ENCODE measurements at places on chromosomes 1 and 21. TPM values are rescaled to one million over a fixed set of nuclear protein-coding genes. Genes with fewer than 3 reads are reported as not detected.

GRCh38 chr1:213997038-213997771 lies 9.4 kb downstream of the PROX1 start:
- H3K27me3 ChIP-seq: no peaks in the 10 kb centered on the region
- H3K4me3 ChIP-seq: no peak overlapping the region
- peaks cover 32% of the 10 kb centered on the region for H3K36me3 ChIP-seq
- H3K27ac ChIP-seq: no peak overlapping the region
- DNase-seq: no peak
- H3K4me1 ChIP-seq: no peaks in the 10 kb centered on the region

GRCh38 chr21:39535646-39536437 lies 76.9 kb upstream of the B3GALT5 start:
- H3K4me3 ChIP-seq: no peak overlapping the region
- no peak overlapping the region for H3K27ac ChIP-seq
- no peaks in the 10 kb centered on the region for H3K4me1 ChIP-seq
- no peaks in the 10 kb centered on the region for H3K27me3 ChIP-seq
- DNase-seq: no peak

- peaks cover 42% of the 10 kb centered on the region for H3K4me1 ChIP-seq
- no peak for DNase-seq
- no peaks in the 10 kb centered on the region for H3K27me3 ChIP-seq
- no peaks in the 10 kb centered on the region for H3K36me3 ChIP-seq
- no peak overlapping the region for H3K4me3 ChIP-seq
- H3K27ac ChIP-seq: no peak overlapping the region
Measured at GRCh38 chr1:235940285-235940684, 73.6 kb upstream of the LYST start.

DNA sequence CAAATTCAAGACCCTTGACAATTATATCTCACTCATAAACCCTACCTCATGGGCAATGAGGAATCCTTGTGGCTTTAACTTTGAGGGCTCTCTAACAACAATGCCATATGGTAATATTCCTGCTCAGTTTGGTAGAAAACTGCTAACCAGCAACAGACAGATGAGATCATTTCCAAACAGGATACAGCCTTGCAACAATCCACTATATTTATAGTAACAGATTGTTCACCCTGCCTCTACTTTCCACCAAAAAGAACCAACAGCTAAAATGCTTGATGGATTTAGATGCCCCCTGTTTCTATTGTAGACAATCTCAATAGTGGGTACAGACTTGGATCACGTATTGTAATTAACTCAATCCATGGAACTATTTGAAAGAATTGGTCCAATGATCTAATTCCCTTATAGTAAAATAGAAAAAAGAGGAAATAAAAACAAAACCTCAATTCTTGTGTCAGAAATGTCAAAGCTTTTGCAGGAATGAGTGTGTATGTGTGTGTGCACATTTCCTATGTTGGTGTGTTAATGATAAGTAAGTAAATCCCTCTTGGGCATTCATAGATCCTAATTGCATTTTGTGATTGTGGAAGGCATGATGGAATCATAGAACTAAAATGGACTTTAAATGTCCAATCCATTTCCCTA lies 100.0 kb upstream of the EDEM3 start:
- no peak overlapping the region for H3K4me3 ChIP-seq
- H3K27me3 ChIP-seq: no peaks in the 10 kb centered on the region
- H3K4me1 ChIP-seq: no peaks in the 10 kb centered on the region
- H3K36me3 ChIP-seq: no peaks in the 10 kb centered on the region
- DNase-seq: no peak

DNA sequence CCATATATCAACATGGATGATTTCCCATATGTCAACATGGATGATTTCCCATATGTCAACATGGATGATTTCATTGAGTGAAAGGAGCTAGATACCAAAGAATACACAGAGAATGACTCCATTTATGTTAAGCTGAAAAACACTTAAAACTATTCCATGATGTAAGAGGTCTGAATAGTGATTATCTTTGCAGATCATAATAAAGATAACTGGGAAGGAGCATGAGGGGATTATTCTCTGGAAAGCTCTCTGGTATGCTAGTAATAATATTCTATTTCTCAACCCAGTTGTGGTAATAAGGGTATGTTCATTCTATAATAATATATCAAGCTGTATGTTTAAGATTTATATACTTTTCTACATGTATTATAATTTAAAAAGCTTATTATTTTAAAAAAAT lies 14.1 kb downstream of the SYNJ1 start:
- no peak overlapping the region for H3K4me3 ChIP-seq
- no peaks in the 10 kb centered on the region for H3K36me3 ChIP-seq
- H3K27me3 ChIP-seq: no peaks in the 10 kb centered on the region
- H3K27ac ChIP-seq: no peak overlapping the region

DNA sequence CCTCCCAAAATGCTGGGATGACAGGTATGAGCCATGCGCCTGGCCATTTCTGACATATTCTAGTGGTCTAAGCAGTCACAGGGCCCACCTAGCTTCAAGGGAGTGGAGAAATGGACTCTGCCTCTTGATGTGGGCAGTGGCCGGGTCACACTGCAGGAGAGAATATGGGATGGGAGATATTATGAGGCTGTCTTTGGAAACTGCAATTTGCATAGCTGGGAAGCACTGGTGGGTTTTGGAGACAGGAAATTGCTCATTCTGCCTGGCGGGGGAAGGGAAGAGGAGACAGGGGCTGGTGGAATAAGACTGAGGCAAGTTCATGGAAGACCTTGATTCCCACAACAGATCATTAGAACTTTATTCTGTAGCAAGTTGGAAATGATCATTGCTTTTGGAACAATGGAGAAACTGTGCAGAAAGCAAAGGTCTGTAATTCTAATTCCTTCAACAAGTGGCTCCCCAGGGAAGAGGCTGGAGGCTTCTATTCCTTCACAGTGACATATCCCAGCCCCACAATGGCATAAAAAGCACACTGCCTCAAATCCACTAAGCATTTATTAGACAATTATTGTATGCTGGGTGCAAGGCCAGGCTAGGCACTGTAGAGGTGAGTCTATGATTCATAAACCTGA lies 10.5 kb downstream of the NCMAP start:
- peaks cover 25% of the 10 kb centered on the region for H3K4me1 ChIP-seq
- no peak overlapping the region for H3K27ac ChIP-seq

Gene ERICH3
- 0.06 TPM for total RNA-seq

DNA sequence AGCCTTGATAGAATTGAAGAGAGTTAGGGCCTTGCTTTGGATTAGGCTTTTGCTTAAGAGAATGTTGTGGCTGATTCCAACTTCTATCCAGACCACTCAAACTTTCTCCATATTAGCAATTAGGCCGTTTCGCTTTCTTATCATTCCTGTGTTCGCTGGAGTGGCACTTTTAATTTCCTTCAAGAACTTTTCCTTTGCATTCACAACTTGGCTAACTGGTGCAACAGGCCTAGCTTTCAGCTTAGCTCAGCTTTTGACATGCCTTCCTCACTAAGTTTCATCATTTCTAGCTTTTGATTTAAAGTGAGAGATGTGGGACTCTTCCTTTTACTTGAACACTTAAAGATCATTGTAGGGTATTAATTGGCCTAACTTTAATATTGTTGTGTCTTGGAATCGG lies 183.6 kb upstream of the L1TD1 start:
- no peak for DNase-seq
- no peaks in the 10 kb centered on the region for H3K27me3 ChIP-seq
- H3K4me3 ChIP-seq: no peak overlapping the region
- no peak overlapping the region for H3K27ac ChIP-seq

All from right lobe of liver (tissue), 6 donors.